ENCODE measurements at places on chromosomes 7 and 10.
A peak's percentile ranks its signal among the peaks of the same experiment; 100 is the strongest.

- DNase-seq: no peak
Observed at GRCh38 chr7:37713613-37714012, 30.0 kb downstream of the GPR141 start.

DNA sequence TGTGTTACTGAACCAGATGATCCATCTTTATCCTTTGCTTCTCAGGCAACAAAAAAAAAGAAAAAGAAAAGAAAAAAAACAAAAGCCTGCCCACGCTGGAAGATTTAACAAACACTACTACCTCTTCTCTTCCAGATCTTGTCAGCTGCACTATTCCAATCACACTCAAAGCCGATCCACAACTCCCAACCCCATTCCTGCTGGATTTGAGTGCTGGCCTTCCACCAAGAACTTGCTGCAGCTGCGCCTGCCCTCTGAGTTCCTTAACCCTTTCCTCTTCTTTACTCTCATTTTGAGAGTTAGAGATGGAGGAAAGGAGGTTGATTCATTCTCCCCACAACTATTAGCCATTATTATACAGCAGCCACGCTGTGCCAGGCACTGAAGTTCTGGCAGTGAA lies 16.0 kb upstream of the ITGA8 start:
- DNase-seq: peak; percentile 91

DNA sequence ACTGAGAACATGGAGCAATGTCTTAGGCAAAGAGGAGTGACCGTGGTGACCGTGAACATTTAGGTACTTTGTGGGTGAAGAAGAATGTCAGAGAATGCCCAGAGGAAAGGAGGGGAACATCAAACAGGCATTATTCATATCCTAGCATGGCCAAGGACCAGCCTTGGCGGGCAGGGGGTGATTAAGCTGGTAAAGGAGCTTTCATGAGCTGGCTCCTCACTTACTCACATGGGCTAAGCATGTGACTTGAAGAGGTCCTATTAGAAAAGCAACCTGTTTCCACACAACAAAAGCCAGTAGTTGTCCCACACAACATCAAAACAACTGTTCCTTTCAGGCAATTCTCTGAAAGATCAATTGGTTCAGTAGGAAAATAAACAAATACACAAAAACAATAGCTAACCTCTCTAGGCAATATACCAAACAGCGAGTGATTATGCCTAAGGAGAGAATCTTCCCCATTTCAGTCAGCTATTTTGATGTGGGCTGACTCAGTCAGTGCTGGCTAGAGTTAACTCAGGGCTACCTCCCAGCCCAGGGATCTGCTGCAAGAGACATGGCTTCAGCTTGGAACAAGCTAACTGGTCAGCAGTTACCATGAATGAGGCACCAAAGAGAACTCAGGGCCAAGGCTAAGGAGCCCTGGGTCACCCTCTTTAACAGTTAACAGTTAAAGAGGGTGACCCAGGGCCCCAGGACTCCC lies 283.5 kb downstream of the ARHGAP12 start:
- DNase-seq: no peak

- no peak for DNase-seq
Observed at GRCh38 chr10:11097686-11098085, 80.0 kb downstream of the CELF2 start.

DNA sequence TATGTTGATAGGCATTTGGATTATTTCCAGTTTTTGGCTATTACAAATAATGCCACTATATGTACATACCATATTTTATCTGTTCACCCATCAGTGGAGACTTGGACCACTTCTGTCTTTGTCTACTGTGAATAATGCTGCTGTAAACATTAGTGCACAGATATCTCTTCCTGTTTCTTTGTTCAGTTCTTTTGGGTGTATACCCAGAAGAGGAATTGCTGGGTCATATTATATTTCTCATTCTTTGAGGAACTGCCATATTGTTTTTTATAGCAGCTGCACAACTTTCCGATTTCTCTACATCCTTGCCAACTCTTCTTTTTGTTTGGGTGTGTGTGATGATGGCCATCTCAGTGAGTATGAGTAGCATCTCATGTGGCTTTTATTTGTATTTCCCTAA lies 218.0 kb downstream of the LRMDA start:
- no peak for DNase-seq

GRCh38 chr7:27921081-27921836 lies 181.3 kb downstream of the TAX1BP1 start:
- peak; percentile 65 for DNase-seq

- no peak for DNase-seq
Observed at GRCh38 chr10:1297566-1298301, 241.5 kb downstream of the WDR37 start.

GRCh38 chr7:114648680-114649079 lies 234.1 kb downstream of the FOXP2 start:
- no peak for DNase-seq

DNA sequence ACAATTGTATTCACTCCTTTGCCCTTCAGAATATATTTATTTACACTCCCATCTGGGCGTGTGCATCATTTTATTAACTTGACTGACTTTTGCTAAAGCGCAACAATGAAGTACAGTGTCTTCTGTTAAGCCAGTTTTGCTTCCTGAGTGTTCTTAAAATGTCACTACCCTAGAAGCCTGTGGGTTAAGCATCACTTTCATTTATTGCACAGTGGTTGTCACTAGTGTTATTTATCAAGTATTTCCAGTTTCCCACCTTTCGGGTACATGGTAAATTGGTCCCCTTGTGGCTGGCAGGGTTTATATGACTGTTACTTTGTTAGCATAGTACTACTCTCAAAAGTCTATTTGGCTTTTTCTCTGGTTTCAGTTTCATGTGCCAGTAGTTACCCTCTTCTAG lies 3.3 kb downstream of the HILPDA start:
- DNase-seq: no peak

Measured in femur (tissue), 1 donor.